ENCODE measurements at places on chromosomes 7 and 10.

- no peak for DNase-seq
Measured at GRCh38 chr10:124745252-124745651, 1.1 kb upstream of the FAM53B start.

- no peak for DNase-seq
Measured at GRCh38 chr7:138527746-138528223, 67.7 kb downstream of the TRIM24 start.

GRCh38 chr7:154789404-154789803, 213.5 kb downstream of the PAXIP1 start:
- DNase-seq: no peak

DNA sequence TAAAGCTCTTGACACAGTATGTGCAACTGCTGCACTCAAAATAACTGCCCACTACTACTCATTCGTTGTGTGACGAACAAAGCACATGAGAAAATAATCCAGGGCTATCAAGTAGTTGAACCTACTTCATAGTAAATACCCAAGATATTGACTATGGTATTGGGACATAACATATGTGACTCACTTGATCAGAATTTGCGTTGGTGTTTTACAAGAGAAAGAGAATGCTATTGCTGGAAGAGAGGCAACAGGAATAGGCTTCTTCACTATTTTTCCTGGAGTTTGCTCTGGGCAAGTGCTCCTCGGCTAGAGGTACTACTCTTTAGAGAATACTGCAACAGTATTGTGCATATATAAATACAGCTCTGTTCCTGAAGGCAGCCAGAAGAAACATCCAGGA, 2.5 kb downstream of the DGKB start:
- no peak for DNase-seq

- DNase-seq: peak; percentile 89
Measured at GRCh38 chr7:94297397-94297838, 97.3 kb upstream of the COL1A2 start.

DNA sequence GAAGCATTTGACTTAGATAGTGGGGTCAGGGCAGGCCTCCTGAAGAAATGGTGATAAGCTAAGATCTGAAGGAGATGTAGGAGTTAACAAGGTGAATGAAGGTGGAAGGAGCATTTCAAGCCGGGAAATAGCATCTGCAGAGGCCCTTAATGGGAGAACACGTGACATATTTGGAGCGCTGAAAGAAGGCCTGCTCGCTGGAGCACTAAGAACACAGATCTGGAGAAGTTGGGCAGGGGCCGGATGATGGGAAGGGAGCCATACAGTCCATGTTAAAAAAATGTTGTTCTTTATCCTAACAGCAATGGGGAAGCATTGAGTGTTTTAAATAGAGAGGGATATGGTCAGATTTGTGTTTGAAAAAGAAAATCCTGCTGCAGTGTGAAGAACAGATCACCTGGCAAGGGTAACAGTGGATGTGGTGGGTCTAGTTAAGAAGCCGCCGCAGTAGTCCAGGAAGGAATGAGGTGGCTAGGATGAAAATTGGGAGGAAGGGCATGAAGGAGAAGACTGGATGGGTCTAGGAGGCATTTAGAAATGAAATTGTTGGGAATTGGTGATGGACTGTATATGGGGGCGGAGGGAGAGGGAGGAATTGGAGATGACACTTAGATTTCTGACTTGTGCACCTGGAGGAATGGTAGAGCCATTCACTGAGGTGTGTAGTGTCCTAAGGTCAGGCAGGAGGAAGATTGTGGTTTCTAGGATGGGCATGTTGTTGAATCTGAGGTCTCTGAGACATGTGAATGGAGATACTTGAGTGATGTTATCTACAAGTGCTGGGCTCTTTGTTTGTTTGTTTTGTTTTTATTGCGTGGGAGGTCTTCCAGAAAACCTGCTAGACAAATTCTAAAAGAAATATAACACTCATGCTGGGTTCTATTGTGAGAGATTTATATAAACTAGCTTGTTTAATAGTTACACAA, 58.4 kb downstream of the MET start:
- DNase-seq: no peak

DNA sequence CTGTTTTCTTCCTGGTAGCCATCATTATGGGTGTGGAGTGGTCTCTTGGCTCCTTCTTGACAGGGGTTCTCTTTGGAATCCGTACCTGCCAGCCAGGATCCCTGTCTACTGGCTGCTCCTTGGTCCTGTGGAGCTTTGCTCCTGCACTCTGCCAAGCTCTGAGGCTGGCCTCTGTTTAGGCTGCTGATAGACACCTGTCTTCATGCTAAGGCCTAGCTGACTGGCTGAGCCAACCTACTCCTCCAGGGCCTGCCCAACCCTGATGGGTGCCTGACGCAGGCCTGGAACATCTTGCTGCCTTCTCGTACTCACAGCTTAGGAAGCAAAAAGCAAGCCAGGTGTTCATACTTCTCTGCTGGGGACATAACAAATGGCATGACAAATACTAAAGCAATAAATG, 333.6 kb upstream of the ZNF32 start:
- no peak for DNase-seq

DNA sequence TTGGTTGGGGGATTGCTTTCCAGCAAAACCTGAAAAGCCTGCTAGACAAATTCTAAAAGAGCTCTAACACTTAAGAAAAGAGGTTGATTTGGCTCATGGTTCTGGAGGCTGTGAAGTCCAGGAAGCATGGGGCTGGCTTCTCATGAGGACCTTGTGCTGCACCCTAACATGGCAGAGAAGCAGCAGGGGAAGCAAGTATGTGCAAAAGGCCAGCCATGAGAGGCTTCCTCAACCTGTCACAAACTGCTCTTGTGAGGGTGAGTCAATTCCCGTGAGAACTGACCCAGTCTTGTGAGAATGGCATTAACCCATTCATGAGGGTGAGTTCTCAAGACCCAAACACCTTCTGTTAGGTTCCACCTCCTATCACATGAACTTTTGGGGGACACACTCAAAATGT, 54.3 kb upstream of the IGFBP3 start:
- DNase-seq: no peak

DNA sequence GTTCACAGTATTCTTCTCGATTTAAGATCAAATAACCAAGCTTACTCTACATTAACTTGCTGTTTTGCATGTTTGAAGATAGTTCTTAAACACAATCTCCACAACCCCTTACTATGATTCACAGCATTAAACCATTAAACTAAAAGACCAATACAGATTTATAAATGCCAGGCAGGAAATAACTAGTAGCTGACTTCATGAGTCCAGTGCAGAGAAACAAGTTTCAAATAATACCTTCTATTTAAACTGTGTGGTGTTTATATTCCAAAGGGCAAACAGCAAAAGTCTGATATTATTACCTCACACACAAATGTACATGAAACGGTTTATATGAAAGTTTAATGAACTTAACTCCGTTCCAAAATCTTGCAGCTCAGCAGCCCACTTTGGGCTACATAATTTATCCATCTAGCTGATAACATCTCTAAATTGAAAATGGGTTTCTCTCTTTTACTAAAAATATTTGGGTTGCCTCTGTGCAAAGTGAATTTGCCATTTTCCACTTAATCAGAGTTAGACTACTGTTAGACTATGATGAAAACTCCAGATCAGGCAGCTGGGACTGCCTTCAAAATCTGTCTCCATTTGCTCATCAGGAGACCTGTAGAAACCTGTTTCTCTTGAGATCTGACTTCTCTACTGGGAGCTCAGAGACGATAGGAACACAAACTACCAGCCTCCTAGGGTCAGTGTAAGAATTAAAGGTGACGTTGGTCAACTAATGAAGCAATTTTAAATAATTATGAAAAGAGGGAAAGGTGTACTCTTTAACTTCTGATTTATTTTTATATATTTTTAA, 287.3 kb downstream of the FZD1 start:
- DNase-seq: no peak

DNA sequence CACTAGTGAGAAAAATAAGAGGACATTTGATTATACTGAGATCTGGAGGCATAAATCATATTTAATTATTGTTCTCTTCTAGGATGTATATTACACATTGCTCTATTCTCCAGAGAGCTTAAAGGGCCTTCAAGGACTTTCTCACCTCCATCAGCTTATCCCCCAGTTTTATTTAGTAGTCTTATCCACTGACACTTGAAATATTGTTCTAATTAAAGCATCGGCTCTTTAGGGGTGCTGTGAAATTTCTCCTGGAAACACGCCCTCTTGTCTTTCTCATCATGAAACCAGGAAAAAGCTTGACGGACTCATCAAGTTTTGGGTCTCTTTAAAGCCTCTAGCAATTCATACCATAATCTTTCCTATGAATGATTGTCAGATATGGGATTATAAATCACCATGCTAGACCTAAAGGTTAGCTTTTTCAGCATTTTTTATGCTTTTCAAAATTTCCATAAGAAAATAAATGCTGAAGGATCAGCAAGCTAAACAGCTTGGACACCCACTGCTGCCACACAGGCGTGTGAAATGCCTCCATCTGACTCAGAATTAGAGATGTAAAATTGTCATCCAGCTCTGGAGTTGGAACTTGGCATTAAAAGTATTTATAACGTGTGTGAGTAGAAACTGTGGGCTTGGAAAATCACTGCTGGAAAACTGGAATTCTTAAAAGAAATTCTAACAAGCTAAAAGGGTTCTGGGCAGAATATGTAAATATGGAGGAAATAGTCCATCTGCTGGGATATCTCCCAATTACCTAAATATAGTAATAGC, 216.3 kb downstream of the CHRM2 start:
- no peak for DNase-seq

GRCh38 chr7:42494199-42494710, 257.2 kb upstream of the GLI3 start:
- no peak for DNase-seq

DNA sequence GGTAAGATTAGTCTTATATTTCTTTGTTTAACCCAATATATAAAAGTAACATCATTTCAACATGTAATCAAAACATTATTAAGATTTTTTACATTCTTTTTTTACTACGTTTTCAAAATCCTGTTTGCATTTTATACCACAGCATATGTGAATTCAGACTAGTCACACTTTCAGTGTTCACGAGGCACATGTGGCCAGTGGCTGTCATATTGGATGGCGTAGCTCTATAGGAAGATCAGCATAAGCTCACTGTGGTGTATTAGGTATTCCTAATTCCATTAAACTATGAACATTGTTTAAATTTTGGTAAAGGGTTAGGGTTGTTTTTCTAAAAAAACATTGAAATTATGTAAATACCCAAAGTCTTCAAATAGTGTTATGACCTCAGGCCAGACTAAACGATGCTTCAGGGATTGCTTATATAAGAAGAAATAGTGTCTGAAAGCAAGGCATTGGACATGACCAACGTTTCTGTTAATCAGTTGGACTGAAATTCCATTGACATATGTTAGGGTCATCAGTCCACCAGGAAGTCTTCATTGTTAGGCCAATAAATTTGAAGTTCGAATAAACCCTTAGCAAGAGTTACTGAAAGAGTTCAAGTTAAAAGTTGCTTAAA, 97.0 kb downstream of the BICC1 start:
- DNase-seq: no peak
